ENCODE measurements at places on chromosomes 11 and 22.

- no peak for DNase-seq
These were observed 255.5 kb upstream of the PITPNB start for GRCh38 chr22:28174509-28174908.

DNA sequence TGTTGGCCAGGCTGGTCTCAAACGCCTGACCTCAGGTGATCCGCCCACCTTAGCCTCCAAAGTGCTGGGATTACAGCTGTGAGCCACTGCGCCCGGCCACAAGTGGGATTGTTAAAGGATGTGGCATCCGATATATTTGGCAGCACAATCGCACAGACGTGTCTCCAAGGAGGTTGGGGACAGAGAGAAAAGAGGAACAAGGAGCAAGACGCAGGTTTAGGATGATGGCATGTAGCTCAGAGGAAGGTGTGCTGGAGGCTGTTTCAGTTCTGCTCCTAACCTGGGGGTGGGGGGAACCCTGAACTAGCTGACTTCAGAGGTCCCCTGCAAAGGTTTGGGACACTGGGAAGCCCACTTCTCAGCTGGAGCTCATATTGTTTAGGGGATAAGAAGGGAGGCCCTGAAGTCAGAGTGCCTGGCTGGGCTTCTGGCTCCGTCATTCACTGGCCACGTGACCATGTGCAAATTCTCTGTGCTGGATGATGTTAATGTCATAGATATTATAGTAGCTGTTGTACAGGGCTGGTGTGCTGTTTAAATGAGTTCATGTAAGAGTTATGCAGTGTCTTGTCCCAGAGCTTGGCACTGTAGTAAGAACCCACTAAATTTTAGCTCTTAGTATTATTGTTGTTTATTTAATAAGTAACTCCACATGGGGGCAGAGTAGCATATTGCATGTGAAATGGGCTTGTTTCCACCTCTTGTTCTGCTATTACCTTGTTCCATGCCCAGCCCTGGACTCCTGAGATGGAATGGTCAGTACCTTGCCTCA lies 129.7 kb downstream of the ST3GAL4 start:
- no peak for DNase-seq

- no peak for DNase-seq
These were observed 48.0 kb downstream of the FLI1 start for GRCh38 chr11:128741916-128742315.

DNA sequence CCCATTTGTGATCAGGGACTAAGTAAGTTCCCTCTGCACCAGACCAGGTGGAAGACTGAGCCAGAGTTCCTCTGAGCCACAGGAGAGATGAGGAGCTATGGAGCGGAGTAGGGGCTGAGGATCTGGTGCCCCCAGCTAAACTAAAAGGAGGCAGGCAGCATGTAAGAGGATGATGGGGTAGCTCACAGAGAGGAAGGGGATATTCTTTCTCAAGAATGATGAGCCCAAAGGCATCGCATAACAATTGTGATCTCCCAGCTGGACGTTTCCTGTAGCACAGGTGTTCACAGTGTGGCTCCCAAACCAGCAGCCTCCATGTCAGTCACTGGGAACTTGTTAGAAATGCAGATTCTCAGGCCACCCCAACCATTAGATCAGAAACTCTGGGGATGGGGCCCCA lies 24.4 kb downstream of the ADAMTS8 start:
- no peak for DNase-seq

DNA sequence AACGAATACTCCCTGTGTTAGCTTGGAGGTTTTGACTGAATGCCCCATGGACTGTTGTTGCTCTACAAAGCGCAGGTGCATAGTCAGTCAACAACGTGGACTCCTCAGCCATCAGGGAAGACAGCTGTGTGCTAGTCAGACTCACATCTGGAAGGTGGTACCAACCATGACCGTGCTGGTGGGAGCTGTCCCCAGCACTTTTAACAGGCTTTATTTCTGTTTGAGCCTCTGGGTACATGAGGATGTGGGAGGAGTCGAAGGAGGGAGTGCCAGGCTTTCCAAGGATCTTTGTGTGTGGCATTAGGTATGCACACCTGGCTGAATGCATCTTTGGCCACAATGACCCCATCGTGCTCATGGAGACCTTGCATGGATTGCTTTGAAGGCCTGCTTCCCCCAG lies 6.6 kb downstream of the RASSF10 start:
- DNase-seq: no peak

DNA sequence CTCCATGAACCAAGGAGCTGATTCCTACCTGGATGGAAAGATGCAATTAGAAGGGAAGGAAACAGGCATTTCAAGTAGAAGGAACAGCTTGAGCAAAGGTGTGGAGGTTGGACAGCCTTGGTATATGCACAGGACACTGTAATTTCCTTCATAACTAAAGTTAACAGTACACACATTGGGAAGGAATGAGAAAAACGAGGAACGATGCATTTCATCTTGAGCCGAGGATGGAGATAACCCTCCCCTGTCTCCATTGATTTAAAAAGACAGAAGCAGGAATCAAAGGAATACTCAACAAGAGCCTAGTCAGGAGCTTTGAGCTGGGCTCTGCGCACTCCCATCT lies 2.3 kb upstream of the PRG2 start:
- DNase-seq: no peak

DNA sequence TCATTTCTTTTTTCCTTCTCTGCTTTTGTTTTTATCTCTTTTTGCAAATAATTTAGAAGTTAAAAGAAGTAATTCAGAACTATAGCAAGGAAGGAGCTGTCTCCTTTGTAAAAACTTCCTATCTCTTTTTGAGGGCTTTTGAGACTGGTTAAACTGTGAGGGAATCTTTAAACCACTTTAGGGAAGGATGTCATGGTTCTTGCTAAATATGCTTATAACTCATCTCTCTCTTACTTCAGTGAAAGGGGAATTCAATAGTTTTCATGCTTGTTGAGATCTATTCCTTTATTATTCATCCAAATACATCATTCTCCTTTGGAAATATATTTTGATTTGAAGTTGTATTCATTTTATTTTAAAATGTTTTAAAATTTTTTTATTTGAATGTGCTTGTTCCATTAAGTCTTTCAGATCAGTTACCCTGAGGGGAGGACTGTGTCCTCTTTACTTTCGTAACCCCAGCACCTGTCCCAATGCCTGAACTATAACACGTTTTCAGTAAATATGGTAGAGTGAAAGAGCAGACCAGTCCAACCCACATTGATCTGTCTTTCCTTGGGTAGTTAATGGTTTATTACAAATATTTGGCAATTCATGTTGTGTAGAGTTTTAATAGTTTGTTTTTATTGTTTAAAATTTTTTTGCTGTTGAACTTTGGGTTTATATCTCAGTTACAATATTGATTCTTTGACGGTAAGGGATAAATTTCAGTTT lies 27.5 kb downstream of the AMOTL1 start:
- DNase-seq: no peak

- DNase-seq: no peak
These were observed 18.4 kb downstream of the KCNJ5 start for GRCh38 chr11:128909438-128910125.

DNA sequence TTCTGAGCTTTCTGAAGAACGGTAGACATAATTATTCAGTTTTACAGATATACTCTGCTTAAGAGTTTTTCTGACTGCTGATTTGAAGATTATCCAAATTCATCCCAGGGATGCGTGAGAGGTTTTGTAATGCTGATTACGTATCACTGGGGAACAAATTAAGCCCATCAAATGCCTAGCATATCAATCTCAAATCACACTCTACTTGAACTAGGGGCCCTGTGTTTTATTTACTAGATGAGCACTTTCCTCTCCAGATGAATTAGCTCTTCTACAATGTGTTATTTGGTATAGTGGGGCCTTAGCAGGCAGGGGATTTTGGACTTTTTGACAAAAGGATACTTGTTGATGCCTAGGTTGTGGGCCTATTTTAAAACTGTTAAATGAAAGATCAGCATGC lies 177.9 kb downstream of the JRKL start:
- no peak for DNase-seq

- no peak for DNase-seq
These were observed 69.4 kb downstream of the BUD13 start for GRCh38 chr11:116703421-116703820.

Measured in stimulated activated CD4-positive, alpha-beta T cell treated with anti-CD3 and anti-CD28 coated beads, TNF-alpha, amount 100 ng/mL, for 1 hour (primary cell).